ENCODE measurements at places on chromosomes 7 and 10.

DNA sequence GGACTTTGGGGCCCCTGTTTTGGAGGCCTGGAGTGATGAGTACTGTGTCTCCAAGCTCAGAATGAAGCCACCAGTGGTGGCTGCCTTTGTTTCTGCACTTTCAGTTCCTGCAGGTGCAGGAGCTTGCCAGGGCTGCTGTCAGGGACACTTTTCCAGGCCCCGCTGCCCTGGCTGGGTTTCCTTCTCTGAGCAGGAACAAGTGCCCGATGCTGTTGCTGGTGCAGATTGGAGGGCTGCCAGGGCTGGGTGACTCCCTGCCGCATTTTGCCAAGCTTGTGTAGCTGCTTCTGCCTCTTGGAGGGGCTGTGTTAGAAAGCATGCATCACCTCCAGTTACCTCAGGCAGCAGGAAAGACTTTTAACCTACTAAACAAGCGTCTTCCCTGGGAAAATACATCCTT, 211.1 kb downstream of the MGMT start:
- no peak for DNase-seq

DNA sequence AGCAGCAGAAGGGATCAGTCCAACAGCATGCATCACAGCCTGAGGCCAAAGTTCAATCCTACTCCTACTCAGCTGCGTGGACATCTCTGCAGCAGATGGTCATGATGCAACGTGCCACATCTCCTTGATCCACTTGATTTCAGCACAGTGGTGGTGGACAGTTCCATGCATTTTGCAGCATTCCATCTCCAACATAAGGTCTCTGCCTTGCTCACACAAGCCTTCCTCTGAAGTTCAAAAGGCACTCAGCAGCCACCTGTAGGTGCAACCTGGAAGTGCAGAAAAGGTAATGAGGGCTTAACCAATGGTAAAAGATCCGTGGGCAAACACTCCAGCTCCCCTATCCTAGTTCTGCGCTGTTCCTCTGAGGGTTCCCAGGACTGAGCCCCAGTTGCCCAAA, 57.5 kb upstream of the CHCHD3 start:
- no peak for DNase-seq

DNA sequence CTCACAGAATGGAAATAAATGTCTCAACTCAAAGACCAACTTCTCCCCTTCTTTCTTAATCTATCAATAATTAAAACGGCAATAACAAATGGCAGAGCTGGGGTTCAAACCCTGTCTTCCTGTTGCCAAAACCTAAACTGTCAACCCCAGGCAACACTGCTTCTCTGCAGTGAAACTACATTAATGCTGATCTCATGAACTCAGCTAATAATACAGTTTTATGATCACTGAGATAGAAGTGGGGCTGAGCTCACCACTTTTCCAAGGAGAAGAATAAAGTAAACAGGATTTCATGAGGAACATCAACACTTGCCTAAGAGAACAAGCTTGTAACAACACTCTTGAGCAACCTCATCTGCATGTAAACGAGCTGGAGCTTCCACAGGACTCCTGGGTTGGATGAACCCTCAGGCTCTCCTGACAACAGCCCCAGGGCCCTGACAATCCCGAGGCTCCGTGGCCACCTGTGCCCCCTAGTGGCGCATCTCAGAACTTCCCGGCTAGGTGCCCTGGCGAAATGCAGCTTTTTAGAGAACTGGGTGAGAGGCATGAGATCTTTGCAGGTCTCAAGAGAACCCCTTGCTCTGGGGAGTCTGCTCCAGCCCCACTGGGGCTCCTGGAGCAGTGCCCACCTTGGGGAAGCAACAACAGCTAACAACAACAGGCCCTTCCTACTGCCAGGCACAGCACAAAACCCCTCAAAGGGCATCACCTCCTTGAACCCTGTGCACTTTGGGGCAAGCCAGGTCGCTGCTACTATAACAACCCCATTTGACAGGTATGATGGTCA, 169.3 kb downstream of the SH3PXD2A start:
- no peak for DNase-seq

DNA sequence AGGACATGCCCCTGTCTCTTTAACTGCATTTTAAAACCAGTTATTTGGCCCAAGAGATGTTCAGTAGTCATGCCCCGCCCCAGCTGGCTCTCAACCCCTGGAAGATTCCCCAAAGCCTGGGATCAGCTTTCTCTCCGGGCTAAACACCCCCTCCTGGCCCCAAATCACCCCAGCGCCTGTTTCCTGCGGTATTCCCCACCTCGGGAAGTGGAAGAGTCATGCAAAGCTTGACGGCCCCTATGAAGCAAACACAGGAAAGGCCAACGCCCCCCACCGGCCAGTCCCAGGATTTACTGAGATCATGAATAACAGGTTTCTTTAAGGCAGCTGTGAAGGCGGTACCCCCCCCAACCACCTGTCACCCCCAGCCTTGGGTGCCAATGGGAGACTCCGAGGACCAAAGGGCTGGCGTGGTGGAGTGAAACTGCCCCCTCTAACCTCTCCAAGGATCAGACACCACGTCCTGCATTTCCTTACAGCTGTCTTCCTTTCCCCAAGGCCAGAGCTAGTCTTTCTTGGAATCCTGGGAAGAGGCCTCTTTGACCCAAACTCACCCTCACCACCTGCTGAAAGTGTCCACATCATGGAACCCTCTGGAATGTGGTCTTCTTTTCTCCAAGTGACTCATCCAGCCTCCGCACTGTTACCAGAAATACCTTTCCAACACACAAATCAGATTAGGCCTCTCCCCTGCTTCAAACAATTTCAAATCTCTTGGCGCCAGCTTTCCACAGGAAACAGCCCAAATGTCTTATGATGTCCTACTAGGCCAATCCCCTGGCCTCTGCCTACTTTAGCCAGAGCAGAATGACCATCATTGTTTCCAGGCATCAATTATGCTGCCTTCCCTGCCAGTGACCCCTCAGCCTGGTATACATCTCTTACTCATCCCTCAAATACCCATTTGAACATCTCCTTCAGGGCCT, 301.5 kb downstream of the ZEB1 start:
- no peak for DNase-seq

DNA sequence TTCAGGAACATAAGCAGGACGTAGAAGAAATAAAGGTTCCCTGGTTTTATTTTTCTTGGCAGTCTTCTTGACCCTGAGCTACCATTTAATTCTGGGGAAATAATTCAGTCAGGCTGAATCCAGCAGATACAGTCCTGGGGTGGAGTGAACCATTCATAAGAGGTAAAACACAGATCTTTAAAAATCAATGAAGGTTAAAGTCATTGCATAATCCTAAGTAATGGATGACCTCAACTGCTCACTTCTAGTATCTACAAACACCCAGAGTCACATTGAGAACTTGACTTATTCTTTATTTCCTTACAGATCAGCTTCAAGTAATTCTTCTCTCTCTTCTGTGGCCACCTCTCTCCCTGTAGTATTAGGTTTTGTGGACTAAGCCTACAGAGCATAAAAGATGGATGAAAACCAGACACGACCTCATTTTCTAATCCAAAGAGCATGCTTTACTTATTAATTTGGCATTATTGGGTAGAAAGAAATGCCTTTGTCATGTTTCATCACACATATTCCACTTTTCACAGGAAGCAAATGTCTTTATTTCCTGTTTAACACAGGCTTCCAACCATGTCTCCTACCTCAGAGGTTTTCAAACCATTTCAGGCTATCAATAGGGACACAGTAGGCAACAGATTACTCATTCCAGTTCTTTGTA, 182.3 kb upstream of the IMMP2L start:
- DNase-seq: no peak
